IPS DF 19.7 (cell line): ENCODE measurements at places on chromosomes 16 and 17.

- DNase-seq = no peak
Measured at GRCh38 chr16:88903267-88903666, 36.8 kb upstream of the PABPN1L start.

- no peak for DNase-seq
Measured at GRCh38 chr16:81195885-81196534, 42.5 kb upstream of the BCO1 start.

- no peak for DNase-seq
Measured at GRCh38 chr17:2122641-2123302, 67.9 kb downstream of the HIC1 start.

- no peak for DNase-seq
Measured at GRCh38 chr17:58996968-58997367, 109.7 kb downstream of the TRIM37 start.

DNA sequence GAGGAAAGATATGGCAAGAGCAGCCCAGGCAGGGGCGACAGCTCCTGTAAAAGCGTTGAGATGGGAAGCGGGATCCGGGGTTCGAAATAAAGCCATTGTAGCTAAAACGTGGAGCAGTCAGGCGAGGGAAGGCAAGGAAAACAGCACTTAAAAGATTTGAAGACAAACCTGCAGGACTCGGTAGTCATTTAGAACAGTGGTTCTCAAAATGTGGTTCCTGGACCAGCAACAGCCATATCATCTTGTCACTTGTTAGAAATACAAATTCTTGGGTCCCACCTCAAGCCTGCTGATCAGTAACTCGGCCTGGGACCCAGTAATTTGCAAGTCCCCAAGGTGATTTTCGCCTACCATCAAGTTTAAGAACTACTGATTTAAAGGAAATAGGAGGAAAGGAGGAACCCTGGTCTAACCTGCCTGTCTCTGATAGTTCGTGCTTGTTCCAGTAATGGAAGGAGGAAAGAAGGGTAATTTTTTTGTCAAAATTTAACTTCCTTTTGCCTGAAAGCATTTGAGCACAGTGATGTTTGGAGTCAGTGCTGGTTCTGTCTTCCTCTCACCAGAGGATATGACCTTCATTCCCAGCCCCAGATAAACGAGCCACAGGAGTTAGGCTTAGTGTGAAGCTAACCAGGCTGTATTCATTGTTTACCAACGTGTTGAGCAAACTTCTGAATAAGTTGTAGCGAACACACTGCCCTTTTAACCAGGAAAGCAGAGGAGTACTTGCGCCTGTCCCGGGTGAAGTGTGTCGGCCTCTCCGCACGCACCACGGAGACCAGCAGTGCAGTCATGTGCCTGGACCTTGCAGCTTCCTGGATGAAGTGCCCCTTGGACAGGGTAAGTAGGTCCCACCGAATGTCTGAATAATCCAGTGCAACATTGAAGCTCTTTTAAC, 1.1 kb downstream of the ORC6 start:
- DNase-seq = no peak

- DNase-seq = no peak
Measured at GRCh38 chr17:2213291-2213960, 90.2 kb downstream of the SMG6 start.

- no peak for DNase-seq
Measured at GRCh38 chr16:24526701-24527495, 12.5 kb upstream of the RBBP6 start.

GRCh38 chr16:19939553-19939952, 54.9 kb upstream of the GPRC5B start:
- no peak for DNase-seq

- no peak for DNase-seq
Measured at GRCh38 chr16:12749076-12749475, 54.6 kb downstream of the CPPED1 start.

GRCh38 chr16:69909043-69909442, 42.1 kb upstream of the CLEC18A start:
- DNase-seq = no peak

- no peak for DNase-seq
Measured at GRCh38 chr17:38476549-38476948, 48.3 kb downstream of the ARHGAP23 start.

DNA sequence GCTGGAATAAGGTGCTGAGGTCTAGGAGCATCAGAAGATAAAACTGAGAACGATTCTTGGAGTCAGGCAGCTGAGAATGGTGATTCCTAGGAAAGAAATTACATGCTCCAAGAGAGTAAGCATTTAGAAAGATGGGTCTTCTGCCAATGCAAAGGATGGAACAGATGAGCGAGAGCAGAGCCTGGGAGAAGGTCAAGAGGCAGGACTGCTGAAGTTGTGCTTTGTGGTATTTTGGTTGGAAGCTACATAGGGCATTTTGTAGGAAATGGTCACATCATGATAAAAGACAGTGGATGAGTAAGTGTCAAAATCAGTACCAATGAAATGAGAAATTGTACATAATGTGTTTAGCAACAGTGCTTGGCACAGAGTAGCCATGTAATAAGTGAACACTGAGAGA, 1.4 kb upstream of the CRYM start:
- no peak for DNase-seq

DNA sequence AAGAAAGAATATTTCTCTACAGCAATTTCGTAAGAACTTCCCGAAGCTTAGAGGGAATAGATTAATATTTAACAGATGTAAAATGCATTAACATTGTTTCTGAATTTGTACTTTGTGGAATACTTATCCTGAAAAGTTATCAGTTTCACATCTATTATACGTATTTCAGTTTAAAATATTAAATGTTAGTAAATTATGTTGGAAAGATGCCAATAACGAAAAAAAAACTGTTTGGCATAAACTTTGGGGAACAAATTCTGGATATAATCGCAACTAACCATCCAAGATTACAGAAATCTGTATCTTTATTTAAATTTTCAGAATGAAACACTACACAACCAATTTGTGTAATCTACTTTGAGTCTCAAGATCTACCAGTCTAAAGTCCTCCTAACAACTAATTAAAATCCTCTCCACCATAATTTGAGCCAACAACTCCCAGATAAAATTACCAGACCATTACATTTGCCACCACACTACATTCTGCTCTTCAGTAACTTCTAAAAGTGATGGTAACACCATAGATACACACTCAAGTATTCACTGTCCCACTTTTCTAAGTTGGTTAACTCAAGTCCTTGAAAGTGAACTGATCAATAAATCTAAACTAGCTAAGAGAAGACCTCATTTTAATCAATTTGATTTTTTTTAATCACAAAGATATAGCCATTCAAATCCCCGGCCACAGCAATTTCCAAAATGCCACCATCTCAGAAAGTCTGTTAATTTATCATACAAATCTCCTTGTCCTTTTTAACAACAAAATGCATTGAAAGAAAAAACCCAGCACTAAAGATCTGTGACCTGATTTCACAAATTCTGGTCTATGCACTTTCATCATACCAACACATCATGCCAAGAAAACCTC, 2.0 kb downstream of the SIAH1 start:
- DNase-seq = no peak

GRCh38 chr16:52439171-52439701, 107.7 kb downstream of the TOX3 start:
- DNase-seq = no peak

DNA sequence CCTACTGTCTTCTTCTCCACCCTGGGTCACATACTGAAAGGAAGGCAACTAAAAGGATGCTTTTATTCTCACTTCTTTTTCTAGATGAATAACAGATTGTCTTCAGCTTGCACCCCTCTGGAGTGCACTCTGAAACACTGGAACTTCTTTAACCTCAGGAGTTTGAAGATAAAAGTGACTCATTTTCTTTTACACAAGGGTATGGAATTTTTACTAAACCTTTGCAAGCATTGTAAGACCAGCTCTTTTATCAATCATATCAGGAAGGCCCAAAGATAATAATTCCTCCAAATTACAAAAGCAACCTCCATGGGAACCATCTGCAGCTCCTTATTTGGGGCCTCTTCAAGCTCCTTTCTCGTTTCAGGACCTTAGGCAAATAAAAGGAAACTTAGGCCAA, 193.5 kb upstream of the KIF2B start:
- DNase-seq = no peak

DNA sequence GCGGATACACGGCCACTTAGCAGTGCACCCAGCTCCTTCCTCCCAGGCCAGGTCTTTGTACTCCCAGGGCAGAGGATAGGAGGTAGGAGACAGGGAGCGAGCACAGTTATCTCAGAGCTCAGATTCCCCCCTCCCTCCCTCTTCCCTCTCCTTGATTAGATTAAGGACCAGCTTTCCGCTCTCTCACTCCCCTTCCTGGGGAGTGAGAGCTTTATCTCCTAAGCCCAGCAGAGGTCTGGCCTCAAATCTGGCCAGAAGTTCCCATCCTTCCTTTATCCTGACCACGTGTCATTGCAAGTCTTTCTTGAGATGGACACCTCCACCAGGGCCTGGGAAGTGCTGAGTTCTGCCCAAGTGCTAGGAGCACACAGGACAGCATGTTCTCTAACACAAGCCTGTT, 5.1 kb downstream of the ARL4D start:
- no peak for DNase-seq

- DNase-seq = no peak
Measured at GRCh38 chr17:10270258-10270657, 71.9 kb upstream of the GAS7 start.

- DNase-seq = no peak
Measured at GRCh38 chr17:40884708-40885512, at the start of gene KRT20. Gene KRT20, minus strand, starts transcription at chr17:40885242. Its CDS starts 57 bp downstream, at chr17:40885185.

DNA sequence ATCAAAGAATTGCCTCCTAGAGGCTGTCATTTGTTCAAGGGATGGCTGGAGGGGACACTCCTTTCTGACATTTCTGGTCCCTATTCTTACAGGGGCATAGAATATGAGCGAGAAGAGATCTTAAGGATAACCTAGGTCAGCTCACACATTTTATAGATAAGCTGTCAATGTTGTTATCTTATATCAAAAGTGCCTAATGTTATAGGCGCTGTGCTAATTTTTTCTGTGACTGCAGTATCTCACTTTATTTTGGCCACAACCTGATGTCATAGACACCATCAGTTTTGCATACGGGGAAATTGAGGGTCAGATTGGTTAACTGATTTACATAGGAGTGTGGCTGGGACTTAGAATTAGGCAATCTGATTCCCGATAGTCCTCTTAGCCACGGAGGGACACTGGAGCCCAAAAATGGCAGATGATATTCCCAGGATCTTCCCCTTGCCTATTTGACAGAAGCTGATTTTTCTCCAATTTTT, 1.2 kb downstream of the CPD start:
- DNase-seq = no peak

- no peak for DNase-seq
Measured at GRCh38 chr16:62644030-62644812, 608.0 kb upstream of the CDH8 start.

DNA sequence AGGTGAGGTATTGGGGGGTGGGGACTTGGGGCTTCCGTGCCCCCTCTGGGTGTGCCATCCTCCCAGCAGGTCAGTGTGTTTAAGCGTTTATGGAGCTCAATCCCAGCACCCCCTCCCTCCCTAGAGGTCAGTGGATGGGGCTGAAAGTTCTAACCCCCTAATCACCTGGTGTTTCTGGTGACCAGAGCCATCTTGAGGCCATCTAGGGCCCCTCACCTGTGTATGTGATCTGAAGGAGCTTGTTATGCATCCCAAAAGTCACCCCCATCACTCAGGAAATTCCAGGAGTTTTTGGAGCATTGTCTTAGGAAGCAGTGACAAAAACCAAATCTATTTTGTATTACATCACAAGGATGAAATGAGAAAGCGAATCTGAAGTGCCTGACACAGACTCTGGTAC, 67.8 kb upstream of the NOL11 start:
- no peak for DNase-seq

DNA sequence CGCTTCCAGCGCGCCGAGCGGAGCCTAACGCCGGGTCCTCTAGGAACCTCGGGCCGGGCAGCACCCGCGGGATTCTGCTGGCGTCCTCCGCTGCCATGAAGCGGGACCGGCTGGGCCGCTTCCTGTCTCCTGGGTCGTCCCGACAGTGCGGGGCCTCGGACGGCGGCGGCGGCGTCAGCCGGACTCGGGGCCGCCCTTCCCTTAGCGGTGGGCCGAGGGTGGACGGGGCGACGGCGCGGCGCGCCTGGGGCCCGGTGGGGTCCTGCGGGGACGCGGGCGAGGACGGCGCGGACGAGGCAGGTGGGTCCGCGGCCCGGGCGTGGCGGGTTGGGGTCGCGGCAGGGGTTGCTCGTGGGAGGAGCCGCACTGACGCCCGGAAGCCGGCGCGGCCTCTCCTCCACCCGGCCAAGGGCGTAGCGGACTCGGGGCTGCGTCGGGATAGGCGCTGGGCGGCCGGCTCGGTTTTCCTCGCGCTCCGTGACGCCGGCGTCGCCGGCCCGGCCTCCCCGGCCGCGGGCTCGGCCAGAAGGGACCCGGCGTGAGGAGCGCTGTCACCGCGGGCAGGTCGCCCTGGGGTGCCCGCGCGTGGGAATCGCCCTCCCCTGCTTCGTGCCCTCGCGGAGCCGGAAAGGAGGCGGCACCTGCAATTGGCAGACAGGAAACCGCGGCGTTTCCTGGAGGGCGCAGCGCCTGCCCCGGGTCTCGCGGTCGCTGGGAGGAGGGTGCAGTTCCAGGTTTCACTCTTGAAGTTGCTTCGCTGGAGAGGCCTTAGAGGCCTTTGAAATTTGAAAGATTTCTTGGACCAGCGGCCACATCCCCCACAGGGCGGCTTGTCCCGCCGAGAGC, 432 bp downstream of the ZNF276 start:
- no peak for DNase-seq

GRCh38 chr17:71926746-71927398, 193.9 kb upstream of the SOX9 start:
- no peak for DNase-seq

- DNase-seq = no peak
Measured at GRCh38 chr17:72631949-72632684, 460.4 kb downstream of the SLC39A11 start.

GRCh38 chr16:58046054-58046881, 20.7 kb downstream of the MMP15 start:
- DNase-seq = no peak
